ENCODE measurements at places on chromosomes 4 and X. TPM values are rescaled to one million over a fixed set of nuclear protein-coding genes. Genes with fewer than 3 reads are reported as not detected.

- H3K27me3 ChIP-seq: no peaks in the 10 kb centered on the region
- no peak for DNase-seq
- H3K27ac ChIP-seq: no peak overlapping the region
- no peak overlapping the region for H3K4me3 ChIP-seq
- no peaks in the 10 kb centered on the region for H3K36me3 ChIP-seq
- H3K4me1 ChIP-seq: peaks cover 4% of the 10 kb centered on the region
Observed at GRCh38 chr4:147821555-147821954, 89.7 kb downstream of the ARHGAP10 start.

DNA sequence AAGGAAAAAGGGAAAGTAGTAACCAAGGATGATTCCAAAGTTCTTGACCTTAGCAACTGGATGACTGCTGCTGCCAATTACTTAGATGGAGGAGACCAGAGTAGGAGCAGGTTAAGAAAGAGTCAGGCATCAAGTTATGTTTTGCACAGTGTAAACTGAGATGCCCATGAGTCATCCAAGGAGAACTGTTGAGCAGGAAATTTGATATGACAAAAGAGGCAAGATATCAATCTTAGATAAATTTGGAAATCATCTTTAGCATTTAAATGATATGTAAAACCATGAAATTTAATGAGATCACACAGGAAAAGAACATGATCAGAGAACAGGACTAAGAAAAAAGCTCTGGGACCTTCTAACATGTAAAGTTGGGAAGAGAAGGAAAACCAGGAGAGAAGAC, 361.3 kb downstream of the OPHN1 start:
- H3K27ac ChIP-seq: no peak overlapping the region
- no peaks in the 10 kb centered on the region for H3K36me3 ChIP-seq
- H3K4me3 ChIP-seq: no peak overlapping the region
- DNase-seq: no peak

GRCh38 chr4:8221476-8221875, 22.4 kb downstream of the SH3TC1 start:
- H3K27me3 ChIP-seq: no peaks in the 10 kb centered on the region
- H3K27ac ChIP-seq: no peak overlapping the region
- no peak for DNase-seq
- peaks cover 11% of the 10 kb centered on the region for H3K4me1 ChIP-seq
- H3K4me3 ChIP-seq: no peak overlapping the region

FREM3 gene
- polyA plus RNA-seq: 0.16 TPM

- no peaks in the 10 kb centered on the region for H3K4me1 ChIP-seq
- H3K36me3 ChIP-seq: no peaks in the 10 kb centered on the region
- DNase-seq: no peak
- no peak overlapping the region for H3K27ac ChIP-seq
- no peak overlapping the region for H3K4me3 ChIP-seq
Observed at GRCh38 chr4:30396772-30397475, 323.2 kb upstream of the PCDH7 start.

UGT2B11 gene
- 0.15 TPM for polyA plus RNA-seq

ADAM29 gene
- 0.13 TPM for polyA plus RNA-seq

- H3K36me3 ChIP-seq: no peaks in the 10 kb centered on the region
- no peak overlapping the region for H3K4me3 ChIP-seq
- no peaks in the 10 kb centered on the region for H3K27me3 ChIP-seq
- peaks cover 3% of the 10 kb centered on the region for H3K4me1 ChIP-seq
Observed at GRCh38 chr4:37742149-37742548, 56.0 kb upstream of the RELL1 start.

DNA sequence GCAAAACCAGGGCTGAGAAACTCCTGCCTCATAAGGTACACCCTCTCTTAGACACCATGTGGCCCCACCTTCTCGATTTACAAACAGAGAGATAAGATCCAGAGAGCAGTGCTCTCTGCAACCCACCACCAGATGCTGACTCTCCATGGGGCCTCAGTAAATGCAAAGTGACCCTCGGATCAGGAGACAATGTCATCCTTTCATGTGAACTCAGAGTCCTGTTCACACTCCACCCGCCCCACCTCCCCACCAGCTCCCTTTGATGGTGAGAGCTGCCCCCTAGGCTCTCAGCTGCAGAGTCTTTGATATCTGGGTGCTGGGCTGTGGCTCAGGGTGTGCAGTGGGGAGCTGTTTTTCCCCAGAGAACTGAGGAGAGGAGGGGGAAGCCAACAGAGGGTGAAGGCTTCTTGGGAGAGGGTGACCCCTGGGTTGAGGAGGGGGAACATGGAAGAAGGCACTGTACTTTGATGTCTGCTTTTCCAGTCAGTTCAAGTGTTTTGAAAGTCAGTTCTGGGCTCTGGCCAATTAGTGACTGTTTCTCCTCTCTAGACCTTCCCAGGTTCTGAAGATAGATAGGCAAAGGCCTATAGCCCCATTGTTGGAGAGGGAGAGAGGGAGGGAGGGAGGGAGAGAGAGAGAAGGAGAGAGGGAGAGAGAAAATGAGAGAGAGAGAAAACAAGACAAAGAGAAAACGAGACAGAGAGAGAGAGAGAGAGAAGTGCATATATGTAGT, 88.2 kb downstream of the SCD5 start:
- no peak overlapping the region for H3K27ac ChIP-seq
- no peak for DNase-seq
- no peak overlapping the region for H3K4me3 ChIP-seq
- H3K36me3 ChIP-seq: no peaks in the 10 kb centered on the region
- H3K27me3 ChIP-seq: no peaks in the 10 kb centered on the region

GRCh38 chr4:101032541-101032940, 314.8 kb downstream of the PPP3CA start:
- no peak for DNase-seq
- no peak overlapping the region for H3K27ac ChIP-seq
- H3K4me3 ChIP-seq: no peak overlapping the region

REELD1 gene
- 0.45 TPM for polyA plus RNA-seq

C4orf51 gene
- polyA plus RNA-seq: not detected

Data from large intestine (tissue), 12 donors.